ENCODE measurements at places on chromosomes 4 and X.

DNA sequence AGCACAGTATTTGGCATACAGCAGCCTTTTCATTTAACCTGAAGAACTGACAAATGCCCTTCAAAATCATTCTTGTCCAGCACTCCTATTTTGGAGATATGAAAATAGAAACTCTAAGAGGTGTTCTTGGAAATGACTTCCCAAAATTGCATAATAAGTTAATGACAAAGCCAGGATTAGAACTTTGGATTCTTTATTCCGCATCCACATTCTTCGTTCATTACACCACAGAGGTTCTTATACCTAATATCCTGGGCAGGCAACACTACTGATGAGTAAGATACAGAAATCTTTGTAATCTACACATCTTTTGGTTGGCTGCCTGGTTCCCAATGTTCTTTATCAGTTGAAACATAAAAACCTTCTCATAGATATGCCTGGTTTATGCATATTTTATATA, 5.9 kb downstream of the COL25A1 start:
- DNase-seq: no peak

DNA sequence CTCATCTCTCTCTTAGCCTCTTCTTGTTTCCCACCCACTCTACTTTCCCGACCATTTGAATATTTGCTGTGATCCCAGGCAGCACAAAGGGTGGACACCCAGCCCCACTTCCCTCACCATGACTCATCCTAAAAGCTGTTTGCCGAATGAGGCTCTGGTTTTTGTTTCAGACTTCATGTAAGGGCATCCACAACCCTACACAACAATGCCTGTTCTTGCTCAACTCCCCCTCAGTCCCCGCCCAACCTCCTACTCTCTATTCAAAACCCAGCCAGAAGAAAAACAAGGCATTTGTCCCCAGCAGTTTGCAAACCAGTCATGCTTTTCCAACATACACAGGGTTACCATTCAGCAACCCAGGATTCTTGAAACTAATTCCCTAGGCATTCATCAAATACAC, 516.5 kb upstream of the CNKSR2 start:
- no peak for DNase-seq

GRCh38 chrX:37405956-37406355, 56.8 kb downstream of the PRRG1 start:
- no peak for DNase-seq

DNA sequence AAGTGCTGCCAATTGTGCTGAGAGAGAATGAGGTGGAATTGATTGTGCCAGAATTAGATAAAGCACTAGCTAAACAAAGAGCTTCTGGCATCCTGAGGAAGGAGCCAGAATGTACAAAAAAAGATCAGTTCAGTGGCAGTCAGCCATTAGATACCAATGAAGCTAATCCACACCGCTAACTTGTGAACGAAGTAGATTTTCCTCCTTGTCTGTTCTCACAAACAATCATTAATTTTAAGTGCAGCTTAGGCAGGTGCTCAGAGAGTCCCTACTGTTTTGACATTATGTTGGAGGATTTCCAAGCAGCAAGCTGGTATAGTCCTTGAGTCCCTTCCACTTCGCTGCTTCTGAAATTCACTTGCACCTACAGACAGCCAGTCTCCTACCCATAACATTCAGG, 617.4 kb downstream of the CENPC start:
- DNase-seq: no peak

GRCh38 chr4:48844843-48845242, 14.0 kb downstream of the OCIAD1 start:
- DNase-seq: no peak

DNA sequence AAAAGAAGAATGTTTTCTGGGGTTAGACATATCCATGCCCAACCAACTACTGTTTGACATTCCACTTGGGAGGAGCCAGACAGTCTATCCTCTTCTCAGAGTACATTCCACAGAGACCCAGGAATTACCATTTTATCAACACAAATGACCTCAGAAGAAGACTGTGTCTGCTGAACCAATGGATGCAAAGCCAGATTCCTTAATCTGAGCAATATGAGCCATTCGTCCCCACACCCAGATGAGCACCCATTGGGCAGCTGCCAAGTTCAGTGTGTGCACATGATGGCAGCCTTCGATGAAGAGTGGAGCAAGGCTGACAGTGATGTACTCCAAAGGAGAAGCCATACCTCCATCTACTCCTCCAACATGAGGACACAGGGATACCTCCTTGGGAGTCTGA, 111.3 kb downstream of the ZNF674 start:
- no peak for DNase-seq
